ENCODE measurements at places on chromosomes 11 and 22.

DNA sequence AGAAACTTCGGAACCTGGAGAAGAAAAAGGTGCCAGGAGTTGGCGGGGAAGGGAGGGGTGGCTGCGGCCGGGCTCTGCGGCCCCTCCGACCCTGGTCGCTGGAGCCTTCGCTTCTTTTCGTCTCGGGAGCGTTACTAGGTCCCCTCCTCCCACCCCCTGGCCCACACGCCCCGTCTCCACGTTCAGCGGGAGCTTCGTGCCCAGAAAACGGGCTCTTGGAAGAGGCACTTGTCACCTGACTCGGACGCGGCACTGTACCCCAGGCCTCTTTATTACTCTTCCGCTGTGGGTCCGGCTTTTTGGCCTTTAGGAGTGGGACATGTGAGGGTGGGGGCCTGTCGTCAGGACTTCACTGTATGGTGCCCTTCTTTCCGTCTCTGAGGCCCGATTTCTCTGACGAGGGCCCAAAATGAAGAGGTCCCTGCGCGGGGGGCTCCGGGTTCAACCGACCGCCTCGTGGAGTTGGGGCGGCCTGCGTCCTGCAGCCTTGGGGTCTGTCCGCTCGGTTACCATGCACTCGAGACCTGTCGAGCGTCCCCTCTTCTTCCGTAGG, 1.2 kb downstream of the CAPRIN1 start:
- no peak for DNase-seq

- DNase-seq = no peak
Measured at GRCh38 chr11:46267930-46268329, 9.5 kb upstream of the CREB3L1 start.

DNA sequence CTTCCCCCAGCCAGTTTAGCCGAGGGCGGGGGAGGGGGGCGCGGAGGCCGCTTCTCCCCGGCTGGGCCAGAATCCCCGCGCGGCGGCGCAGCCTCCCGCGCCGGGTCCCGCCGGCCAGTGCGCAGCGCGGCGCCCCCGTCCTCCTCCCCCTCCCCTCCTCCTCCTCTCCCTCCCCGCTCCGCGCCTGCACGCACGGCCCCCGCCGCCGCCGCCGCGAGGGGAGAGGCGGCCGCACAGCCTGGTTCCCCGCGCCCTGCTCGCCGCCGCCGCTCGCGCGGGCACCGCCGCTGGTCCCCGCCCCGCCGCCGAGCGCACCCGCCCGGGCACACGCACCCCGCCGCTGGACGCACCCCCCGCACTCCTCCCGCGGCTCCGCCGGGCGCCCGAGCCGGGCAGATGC, at the start of gene FLRT1:
Gene FLRT1 (plus strand): TSS at position 356 of the 400 bp plus-strand sequence. CDS start 80,337 bp downstream, outside the sequence.
- DNase-seq = no peak

DNA sequence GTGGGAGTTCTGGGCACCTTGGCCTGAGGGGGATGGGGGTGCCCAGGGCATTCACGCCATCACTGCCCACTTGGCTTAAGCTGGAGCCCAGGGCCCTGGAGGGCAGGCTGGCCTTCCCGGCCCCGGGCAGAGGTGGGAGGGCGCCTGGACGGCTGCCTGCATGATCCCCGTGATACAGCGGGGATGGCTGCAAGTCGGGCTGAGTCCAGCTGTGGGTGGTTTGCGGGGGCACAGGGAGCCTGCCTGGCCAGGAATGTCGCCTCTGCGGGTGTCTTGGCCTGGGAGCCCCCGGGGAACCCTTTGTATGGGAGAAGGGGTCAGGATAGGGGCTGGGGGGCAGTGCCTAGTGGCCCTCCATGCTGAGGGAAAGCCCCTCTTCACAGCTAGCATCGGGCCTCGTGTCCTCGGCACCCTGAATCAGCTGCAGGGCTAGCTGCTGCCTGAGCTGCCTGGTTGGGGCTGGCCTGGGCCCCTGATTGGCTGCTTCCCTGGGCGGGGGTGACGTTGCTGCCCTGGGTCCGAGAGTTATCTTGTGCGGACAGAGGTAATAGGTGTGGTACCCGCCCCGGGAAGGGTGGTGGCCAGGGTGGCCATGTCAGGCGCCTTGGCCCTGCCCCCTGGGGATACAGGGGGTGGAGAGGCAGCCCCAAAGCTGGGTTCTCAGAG, 8.3 kb downstream of the BRSK2 start:
- no peak for DNase-seq

DNA sequence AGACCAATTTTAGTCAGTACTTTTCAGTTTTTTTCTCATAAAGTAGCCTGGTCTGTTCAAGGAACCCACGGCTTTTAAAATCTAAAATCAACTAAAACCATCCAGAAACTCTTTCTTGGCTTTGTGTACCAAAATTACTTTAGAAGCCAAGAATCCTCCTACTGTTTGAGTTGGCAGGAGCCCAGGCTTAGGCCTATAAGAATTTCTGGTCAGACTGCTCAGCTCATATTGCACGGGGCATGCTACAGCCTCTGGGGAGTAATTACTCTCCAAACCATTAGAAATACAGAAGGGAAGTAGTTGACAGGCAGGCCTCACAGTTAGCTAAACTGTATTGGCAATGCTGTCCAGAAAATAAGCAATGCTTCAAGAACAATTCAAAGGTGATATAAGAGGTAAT, 1862.9 kb upstream of the RAG2 start:
- DNase-seq = no peak

DNA sequence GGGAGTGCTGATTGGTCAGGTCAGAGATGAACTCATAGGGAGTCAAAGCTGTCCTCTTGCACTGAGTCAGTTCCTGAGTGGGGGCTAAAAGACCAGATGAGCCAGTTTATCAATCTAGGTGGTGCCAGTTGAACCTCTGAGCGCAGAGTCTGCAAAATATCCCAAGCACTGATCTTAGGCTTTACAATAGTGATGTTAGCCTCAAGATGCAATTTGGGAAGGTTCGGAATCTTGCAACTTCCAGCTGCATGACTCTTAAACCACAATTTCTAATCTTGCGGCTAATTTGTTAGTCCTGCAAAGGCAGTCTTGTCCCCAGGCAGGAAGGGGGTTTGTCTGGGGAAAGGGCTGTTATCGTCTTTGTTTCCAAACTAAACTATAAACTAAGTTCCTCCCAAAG, 92.3 kb upstream of the PARVA start:
- DNase-seq = no peak

GRCh38 chr22:30704978-30705377, 10.3 kb downstream of the OSBP2 start:
- DNase-seq = no peak

DNA sequence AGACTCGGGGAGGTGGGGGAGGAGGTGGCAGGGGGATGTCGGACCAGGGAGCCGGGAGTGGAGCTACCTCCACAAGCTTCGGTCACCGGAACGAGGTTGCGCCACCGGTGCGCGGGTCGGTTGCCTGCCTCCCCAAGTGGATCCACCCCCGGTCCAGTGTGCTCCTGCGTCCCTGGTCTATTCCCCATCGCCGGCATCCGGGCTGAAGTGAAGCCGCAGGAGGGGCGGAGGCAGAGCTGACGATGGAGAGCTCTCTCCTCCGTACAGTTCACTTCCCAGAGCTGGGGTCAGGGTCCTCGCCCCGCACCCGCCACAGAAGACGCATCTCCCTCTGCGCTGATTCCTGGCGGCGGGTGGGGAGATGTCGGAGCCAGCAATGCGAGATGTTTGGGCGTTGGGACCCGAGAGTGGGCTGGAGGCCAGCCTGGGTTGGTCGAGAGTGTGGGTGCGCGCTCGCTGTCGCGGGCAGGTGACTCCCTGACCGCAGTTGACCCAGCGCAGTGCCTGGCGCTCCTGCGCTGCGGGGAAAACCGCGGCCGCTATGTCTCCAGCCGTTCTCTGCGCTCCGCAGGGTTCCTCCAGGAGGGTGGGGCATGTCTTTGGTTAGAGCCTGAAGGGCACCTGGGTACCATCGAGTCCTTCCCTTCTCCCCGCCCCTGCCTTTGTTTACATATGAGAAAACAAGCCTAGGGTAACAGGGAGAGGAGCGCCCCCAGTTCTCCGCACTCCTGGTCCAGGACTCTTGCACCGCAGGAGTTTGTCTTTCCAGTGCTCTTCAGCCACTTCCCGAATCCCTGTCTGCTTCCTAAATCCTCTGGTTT, 1.7 kb downstream of the C11orf96 start:
- DNase-seq = no peak

GRCh38 chr22:20069331-20070042, 10.6 kb upstream of the DGCR8 start:
- no peak for DNase-seq

GRCh38 chr11:18019650-18020049, 6.8 kb upstream of the SERGEF start:
- DNase-seq = no peak

DNA sequence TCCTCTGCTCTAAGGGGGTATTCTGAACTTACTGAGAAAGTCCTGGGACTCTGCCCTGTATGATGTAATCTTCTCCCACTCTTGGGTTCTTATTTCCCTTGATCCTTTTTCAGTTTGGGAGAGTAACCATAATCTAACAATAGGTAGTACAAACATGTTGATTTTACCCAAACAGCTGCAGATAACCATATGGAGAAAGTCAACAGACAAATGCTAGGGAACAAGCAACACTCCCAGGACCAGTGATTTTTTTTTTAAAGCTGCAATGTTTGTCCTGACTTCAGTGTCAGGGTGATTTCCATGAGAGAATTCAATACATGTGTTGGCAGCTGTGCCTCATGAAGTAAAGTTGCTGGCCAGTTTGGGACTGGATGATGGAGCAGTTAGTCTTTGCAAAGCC, 156.5 kb downstream of the FCHSD2 start:
- DNase-seq = no peak

- DNase-seq = no peak
Measured at GRCh38 chr22:41177040-41177621, 28.0 kb upstream of the L3MBTL2 start.

DNA sequence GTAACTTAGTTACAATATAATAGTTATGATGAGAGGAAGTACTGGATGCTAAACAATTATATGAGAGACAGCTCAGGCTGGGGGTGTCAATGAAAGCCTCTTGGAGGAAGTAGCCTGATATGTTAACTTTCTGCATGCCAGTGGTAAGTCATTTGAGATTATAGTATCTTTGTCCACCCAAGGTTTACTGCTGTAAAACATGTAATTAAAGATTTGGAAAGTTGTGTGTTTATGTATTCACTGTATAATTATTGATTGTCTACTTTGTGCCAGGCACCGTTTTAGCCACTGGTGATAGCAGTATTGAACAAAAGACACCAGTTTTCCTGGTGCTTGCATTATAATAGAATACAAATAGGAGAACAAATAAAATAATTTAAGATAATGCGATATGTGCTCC, 624 bp upstream of the DNAJB7 start:
- DNase-seq = no peak

DNA sequence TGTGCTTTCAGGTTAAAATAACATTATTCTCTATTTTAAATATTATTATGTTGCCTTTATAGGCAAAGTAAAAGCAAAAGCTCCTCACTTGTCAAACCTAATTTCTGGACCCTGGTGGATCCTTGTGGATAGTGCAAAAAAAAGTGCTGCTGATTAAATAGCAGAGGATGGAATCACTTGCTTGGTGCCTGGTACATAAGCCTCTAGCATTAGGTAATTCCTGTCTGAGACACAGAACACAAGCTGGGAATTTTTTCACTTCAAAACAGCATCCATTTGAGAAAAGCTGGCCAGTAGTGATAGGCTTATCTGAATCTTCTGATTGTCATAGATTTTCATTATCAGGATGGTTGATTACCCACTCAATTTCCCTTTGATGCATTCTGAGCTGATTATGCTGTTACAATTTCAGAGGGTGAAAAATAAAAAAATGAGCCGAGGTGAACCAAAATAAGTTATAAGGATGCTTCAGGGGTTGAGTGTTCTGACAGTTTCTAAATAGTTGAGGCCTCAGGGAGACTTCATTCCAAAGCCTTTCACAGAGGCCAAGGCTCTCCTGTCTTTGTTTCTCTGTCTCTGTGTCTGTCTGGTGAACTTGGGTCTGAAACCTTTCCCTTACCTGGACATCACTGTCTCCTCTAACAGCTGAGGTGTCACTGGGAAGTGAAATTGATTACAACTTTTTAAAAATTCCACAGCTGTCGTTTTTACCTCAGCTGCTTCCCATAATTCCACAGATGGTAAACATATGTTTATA, 242.9 kb downstream of the NELL1 start:
- no peak for DNase-seq

- no peak for DNase-seq
Measured at GRCh38 chr11:78714539-78714938, 139.9 kb upstream of the NARS2 start.

DNA sequence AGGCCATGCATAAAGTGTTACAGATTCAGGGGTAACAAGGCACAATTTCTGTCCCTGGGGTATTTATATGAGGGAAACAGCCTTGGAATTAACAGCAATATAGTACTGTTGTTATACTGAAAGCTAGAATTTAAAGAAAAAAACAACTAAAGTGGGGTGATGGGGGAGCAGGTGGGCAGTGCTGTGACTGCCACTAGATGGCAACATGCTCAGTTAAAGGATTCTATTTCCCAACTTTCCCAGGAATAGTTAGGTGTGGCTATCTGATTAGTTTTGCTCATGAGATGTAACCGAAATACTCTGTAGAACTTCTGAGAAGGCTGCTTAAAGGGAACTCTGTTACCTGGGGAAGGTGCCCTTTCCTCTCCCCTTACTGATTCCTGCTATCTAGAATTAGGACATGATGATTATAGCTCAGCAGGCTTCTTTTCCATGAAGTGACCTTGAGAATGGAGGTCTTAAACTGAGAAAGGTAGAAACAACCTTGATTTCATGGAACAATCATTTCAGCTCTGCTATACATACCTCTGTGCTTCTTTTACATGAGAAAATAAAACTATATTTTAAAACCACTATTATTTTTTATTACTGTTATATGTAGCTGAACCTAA, 102.6 kb downstream of the RELT start:
- DNase-seq = no peak

GRCh38 chr22:20479612-20480196, 15.9 kb downstream of the KLHL22 start:
- no peak for DNase-seq

GRCh38 chr11:100800202-100800601, 113.1 kb downstream of the ARHGAP42 start:
- no peak for DNase-seq

DNA sequence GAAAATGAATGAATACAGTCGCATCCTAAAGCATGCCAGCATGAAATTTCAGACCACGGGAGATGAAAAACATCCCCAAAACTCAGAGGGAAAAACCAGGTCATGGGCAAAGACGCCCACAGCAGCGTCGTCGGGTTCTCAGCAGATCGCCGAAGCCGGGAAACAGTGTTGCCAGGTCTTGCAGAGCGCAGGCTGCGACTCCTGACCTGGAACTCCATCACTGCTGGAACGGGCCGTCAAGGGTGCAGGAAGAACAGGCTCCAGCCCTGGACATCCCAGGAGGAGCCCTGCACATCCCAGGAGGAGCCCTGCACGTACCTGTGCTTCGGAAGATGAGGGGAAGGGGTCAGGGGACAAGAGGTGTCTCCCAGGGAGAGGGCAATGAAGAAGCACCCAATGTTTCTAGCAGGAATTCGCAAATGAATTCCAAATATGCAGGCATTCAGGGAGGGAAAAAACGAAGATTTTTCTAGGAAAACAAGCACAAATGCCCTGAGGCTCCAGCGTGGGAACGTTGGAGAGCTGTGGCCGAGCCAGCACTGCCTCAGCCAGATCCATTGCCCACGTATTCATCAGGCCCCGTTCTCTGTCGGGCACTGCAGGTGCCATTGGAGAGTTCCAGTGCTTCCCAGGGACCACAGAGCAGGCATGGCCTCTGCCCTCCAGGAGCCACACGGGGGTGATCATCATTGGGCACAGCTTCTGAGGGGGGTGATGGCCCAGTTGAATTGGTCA, 1110.4 kb downstream of the BRD1 start:
- no peak for DNase-seq

- no peak for DNase-seq
Measured at GRCh38 chr11:129861702-129862522, 33.5 kb downstream of the NFRKB start.

- no peak for DNase-seq
Measured at GRCh38 chr11:61297746-61298145, 2.6 kb upstream of the VWCE start.

GRCh38 chr11:47571357-47571729, 5.9 kb downstream of the PTPMT1 start:
- no peak for DNase-seq

All from central memory CD4-positive, alpha-beta T cell (primary cell).